Vagina (tissue), 2 donors: ENCODE measurements at places on chromosomes 12 and 14.

DNA sequence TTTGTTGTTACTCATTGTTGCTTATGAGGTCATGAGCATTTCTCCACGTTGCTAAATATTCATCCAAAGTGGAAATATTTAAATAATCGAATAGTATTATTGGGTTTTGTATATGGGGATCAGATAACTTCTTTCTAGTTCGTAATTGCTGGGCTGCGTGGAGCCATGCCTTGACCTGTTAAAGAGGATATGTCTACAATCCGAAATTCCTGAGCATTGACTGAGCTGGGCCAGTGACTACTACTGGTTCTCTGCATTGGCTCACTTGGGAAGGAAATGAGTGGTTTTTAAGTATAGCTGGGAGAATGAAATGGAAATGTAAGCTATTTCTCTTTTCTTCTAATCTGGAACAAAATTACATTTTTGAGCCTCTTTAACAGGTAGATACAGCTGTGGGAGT, 163.2 kb downstream of the RPL10L start:
- DNase-seq = no peak

DNA sequence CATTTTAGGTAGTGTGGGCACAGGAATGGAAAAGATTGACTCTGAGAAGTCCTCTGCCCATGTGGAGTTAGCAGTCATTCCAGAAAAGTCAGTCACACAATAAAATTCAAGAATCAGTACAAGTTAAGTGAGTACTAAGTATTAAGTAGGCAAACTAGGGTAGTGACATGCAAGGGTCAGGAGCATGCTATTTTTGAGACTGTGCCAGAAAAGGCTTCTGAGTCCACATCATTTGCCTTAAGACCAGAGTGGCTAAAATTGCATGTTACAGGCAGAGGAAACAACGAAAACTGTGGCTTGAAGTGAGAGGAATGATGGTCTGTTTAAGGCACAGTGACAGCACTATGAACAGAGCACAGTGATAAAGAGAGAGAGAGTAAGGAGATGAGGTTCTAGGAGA, 108.9 kb downstream of the SLC6A15 start:
- no peak for DNase-seq

DNA sequence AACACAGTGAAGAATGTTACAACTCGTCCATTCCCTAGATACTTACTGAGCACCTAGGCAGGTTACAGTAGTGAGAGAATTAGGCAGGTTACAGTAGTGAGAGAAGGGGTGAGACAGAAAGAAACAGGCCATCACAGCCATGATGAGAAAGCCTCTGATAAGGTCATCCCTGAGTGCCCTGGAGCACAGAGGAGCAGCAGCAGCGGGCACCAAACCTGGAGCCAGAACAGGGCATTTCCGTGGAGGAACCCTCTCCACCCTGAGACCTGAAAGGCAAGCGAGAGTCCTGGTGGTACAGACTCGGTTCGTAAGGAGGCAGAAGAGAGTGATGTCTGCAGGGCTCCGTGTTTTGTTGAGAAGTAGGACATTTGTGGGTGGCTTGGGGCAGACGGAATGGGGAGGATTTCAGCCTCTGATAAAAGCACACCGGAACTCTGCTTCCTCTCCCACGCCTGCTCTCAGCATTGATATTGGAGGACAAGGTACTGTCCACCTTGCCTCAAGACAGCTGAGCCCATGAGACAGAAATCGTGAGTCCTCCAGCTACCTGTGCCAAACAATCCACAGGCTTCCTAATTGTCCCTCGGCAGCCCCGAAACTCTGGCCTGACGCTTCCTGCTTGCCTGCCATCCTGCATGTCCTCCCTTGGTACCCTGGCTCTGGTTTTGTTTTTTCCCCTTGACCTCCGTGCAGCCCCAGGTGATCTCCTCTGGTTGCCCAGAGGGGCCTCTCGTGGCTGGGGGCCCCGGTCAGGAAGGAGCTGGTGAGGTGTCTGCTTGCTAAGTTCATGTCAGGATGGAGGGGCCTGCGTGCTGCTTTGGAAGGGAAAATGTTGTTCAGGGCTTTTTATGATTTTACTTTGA, 136.1 kb downstream of the GCH1 start:
- no peak for DNase-seq

DNA sequence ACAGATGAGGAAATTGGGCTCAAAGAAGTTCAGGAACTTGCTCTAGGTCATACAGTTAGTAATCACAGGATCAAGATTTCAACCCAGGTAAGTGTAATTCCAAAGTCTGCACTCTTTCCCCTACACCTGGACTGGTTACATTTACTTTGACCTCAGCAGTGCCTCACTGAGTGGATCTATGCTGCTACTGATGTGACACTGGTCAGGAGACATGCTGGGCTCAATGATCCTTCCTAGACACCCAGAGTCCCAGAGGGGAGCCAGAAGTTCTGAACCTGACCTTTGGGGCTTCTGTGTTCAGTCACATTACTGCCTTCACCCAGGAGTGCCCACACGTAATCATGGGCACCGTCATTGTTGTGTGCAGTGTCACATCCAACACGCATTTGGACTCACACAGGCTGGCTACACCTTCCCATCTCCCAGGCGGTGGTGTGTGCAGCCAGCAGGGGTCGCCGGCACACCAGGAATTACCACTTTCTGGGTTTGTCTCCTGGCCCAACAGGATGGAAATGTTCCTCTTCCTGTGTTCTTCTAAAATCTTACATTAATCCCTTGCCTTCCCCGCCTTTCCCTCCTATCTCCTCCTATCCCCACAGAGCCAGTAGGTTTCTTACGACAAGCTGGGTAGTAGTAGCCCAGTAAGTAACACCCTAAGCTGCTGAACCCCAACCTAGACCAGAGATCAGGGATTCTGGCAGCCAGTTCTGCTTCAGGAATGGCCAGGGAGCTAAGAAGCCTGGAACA, 25.6 kb downstream of the CALCOCO1 start:
- DNase-seq = no peak
